ENCODE measurements at places on chromosomes 2 and 18.

DNA sequence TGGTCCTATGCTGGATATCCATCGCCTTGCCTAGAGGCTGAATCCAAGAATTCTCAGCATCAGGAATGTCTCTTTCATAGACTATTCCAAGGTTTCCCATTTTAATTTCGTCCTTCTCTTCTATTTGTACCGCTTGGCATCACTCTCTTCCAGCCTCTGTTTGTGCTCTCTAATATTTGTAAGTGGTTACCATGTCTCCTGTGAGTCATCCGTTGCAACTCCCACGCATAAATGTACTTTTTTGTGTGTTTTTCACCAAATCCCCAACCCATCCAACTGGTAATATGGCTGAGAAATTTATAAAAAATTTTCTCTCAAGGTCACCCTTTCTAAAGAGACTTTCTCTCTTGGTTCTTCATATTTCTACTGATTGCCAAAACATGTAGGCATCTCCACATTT, 21.8 kb downstream of the COLEC12 start:
- DNase-seq, result no peak

- DNase-seq, result no peak
Observed at GRCh38 chr2:107530046-107530445, 296.6 kb upstream of the RGPD4 start.

GRCh38 chr2:240284503-240285259, 144.2 kb upstream of the OTOS start:
- DNase-seq, result no peak

GRCh38 chr2:170218456-170218855, 40.5 kb downstream of the MYO3B start:
- DNase-seq, result no peak

DNA sequence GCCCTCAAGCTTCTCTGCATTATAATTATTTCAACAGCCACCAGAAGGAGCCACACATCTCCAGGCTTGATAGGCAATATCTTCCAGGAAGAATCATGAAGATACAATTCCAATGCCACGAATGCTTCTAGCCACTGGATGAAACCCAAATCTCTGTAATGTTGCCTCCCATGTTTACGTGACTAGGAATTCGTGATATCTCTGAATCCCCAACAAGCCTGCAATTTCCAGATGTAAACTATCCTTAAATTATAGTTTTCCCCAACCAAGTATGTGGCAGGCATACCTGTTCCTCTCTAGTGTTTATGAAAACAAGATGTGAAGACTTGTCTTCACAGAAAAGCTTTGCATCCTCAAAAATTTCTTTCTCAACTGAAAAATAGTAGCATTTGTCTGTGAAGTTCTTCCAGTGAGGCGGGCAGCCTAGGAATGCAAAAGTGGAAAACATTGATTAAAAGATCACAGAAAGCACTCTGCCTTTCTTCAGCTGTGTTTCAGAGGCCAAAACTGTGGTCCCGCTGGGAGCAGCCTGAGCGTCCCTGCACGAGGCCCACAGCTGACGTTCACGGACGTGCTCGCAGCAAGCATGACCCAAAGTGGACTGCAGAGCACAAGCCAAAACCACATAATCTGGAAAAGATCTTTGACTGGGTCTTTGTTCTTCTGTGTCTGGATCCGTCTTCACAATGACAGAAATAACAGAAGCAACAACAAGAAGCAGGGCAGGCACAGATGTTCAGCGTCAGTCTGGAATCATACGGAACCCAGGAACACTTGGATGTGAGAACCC, 65.1 kb upstream of the THOC1 start:
- DNase-seq, result no peak

DNA sequence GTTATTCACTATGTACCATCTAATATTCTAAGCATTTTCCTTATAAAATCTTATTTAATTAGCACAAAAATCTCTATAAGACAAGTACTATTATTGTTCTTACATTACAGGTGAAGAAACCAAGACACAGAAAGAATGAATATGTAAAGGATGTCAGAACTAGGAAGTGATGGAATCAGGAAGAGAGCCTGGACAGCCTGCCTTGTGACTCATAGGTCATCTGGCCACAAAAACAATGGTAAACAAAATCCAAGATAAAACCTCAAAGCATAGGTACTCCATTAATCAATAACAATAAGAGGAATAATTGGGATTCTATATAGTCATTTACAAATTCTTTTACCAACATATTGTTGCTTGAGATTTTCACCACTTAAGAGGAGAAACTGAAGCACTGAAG, 505.4 kb upstream of the PIK3C3 start:
- no peak for DNase-seq

DNA sequence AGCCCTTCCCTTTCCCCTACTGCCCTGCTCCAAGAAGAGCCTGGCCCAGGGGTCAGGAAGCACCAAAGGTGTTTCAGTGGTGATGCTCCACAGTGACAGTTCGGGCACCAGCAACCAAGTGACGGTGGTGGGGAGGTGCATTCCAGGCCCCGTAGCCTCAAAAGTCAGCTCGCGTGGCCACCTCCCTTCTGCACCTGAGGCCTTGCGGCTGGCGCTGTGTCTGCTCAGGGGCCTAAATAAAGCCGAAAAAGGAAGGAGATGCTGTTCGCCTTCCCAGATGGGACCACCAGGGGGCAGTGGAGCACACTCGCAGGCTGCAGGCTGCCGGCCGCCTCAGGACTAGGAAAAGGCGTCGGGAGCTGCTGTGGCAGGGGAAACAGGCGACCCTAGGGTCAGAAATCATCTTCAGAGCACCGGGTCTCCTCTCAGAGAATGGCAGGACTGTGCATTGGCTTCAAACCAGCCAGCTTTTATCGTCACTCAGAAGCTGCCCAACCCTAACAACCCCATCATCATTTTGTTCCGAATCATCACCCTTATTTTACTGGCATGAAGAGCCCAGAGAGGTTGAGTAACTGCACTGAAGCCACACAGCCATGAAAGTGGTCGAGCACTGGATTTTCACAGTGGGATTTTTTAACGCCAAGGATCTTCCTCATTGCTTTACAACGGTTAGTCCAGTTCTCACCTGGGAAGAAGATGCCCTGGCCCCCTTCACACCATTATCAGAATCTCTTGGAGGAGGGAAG, 213.0 kb upstream of the CELF4 start:
- no peak for DNase-seq

GRCh38 chr2:171550613-171551012, 28.3 kb downstream of the CYBRD1 start:
- DNase-seq, result no peak

DNA sequence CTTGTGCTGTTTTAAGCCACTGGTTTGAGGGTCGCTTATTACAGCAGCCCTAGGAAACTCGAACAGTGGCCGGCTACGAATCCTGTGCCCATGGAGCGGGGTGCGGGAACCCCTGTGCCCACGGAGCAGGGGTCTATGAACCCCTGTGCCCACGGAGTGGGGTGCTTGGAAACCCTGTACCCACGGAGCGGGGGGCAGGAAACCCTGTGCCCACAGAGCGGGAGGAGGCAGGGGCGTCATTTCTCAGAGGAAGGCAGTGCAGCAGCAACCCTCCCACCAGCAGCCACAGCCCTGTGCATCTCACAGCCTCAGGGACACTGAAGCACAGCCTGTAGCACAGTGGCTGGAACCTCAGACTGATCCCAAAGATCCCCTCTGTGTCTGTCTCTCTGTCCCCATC, 34.2 kb upstream of the GPC1 start:
- no peak for DNase-seq

- no peak for DNase-seq
Observed at GRCh38 chr2:27885661-27886060, 4.5 kb downstream of the RBKS start.

DNA sequence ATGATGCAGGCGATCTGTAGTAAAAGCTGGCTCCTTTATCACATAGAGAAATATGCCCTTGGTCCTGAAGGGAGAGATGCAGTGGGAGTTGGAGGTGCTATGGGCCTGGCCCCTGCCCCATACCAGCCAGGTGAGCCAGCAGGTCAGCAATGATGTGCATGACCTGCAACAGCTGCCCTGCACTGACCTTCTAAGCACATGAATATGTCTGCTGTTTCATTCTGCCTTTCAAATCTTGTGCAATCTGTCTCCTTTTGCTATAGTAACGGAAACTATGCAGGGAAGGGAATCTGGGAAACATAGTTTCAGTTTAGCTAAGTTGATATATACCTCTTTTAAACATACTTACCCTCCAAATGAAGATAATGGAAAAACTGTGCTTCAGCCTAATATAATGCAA, 235.2 kb downstream of the TDRD15 start:
- no peak for DNase-seq

GRCh38 chr2:24943427-24944053, 23.5 kb upstream of the ADCY3 start:
- DNase-seq, result no peak

GRCh38 chr2:59502981-59503380, 1050.5 kb downstream of the BCL11A start:
- DNase-seq, result no peak

DNA sequence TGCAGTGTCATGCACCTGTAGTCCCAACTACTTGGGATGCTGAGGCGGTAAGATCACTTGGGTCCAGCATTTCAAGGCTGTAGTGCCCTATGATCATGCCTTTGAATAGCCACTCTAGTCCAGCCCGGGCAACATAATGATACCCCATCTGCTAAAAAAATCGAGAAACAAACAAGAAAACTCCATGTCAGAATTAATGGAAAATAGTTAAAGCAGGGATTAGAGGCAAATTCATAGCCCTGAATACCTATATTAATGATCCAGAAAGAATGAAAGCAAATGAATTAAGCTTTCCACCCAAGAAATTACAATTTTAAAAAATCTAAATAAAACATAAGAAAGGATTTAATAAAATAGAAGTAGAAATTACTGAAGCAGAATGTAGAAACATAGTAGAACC, 143.0 kb downstream of the MYO3B start:
- DNase-seq, result no peak

GRCh38 chr18:77208964-77209363, 40.7 kb upstream of the GALR1 start:
- DNase-seq, result no peak

DNA sequence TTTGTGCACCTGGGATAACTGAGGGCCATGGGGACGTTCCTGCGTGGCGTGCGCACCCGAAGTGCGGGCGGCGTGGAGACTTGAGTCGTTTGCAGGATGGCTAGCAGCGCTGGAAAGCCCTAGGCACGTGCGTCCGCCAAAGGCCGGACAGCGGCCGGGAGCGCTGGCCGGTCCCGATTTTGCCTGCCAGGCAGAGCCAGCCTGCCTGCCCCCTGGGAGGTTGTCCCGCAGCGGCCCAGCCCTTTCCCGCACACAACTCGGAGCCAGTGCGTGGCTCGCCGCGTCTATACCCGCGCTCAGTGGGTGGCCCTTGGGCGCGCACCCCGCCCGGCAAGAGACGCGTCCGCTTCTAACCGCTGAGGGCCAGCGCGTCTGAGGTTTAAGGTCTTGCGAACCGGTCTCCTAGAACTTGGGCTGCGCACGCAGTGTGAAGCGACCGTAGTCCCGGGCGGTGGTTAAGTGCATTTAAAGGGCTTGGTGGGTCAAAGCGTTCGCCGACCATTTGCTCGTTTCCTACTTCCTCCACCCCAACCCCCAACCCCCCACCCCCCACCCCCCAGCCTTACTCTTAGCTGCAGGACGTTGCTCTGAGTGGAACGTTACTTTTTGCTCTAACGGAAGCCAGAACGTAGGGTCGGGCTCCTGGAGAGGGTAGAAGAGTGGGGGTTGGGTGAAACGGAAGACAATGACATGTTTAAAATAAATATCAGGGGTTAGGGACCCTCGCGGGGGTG, 627 bp downstream of the CDCA7 start:
- no peak for DNase-seq

DNA sequence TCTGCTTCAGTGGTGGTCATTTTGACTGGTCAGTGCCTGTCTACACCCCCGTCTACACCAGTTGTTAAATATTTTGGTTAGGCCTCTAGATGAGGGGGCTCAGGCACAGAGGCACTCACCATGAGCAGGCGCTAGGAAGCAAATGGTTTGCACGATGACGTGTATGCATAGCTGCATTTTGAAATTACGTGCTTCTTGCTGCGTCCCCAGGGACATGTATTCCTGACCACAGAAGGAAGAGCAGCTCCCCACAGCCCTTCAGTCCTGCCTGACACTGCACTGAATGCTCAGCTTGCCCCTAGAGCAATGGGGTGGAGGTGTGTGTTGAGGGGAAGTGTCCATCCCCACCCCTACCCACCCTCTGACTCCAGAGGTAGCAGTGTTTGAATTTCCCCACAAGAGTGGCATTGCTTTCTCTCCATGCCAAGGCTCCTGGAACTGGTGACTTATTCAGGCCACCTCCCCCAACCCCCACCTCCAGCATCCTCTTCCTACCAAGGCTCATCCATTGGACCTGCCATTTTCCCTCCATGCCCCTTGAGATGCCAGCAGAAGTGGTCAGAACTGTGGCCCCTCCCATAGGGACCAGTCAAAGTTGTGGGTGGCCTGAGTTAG, 11.4 kb upstream of the ZAP70 start:
- no peak for DNase-seq

DNA sequence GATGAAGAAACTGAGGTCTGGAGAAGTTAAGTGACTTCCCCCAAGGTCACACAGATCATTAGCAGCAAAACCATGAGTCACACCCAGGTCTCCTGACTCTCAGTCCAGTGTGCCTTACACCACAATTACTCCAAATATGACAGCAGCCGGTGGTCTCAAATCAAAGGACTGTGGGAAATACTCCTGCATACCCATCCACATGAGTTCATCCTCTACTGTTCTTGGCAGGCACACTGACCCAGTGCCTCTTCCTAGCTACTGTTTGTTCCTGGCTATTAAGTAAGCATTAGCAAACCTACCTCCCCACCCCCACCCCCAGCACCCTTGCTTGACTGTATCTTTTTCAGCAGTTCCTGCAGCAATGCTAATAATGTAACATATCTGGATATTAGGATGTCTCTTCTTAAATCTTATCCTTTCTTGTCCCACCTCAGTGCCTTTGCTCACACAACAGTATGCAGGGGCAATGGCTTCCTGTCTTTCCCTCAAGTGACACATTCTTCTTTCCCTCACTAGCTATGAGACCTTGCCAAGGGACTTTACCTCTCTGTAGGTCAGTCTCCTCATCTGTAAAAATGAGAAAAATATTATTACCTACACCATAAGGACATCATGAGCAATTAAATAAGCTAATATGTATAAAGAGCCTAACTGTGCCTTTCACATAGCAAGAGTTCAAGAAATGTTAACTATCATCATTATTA, 46.2 kb downstream of the FAM98A start:
- no peak for DNase-seq

DNA sequence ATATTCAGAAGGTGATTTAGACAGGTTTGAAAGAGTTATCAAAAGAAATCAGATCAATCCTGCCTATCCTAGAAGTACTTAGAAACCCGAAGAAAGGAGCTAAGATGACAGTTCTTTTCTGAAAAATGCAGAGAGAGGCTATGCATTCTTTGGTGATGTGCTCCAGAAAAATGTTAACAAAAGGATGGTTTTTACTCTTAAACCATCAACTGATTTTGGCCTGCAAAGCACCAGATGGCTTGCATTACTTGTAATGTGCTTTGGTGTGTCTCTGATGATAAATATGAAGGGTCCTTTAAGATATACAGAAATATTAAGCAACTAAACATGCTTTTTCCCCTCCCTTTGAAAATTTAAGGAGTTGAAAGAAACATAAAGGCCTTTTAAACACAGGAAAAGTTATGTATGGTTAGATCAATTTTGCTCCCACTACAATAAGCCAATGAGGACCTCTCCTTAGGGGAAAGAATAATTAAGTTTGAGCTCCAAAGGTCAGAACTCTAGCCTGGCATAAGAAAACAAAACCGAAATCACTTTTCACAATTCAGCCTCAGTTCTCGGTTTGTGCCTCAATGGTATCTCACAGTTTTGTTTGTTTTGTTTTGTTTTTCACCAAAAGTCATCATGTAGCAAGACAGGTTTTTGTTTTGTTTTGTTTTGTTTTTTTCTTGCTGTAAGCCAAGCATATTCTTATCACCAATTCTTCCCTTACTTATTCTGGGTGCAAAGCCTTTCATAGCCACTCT, 302.4 kb upstream of the NT5C1B start:
- DNase-seq, result no peak
